Effector memory CD8-positive, alpha-beta T cell (primary cell): ENCODE measurements at places on chromosomes 16 and 17.

- no peak for DNase-seq
Observed at GRCh38 chr16:84190731-84191388, at the start of gene ADAD2. ADAD2 (plus strand) TSS chr16:84191157; CDS start chr16:84191231, 74 bp downstream.

DNA sequence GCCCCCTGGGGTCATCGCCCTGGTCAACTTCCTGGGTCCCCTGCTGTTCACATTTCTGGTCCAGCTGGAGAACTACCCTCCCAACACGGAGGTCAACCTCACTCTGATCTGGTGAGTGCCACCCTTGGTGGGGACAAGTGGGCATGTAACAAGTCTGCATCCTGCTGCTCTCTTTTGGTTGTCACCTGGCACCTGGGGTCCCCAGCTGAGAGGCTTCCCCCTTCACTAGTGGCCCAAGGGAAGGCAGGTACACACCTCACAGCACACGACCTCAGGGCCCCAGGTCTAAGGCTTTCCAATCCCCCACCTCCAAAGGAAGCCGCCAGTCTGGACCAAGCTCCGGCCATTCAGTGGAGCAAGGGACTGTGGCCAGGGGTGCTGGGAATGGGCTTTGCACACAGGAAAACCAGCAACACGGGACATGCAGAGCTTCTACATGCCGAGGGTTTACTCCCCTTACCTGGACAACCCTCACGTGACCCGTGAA lies 4.4 kb downstream of the TMC8 start:
- no peak for DNase-seq

DNA sequence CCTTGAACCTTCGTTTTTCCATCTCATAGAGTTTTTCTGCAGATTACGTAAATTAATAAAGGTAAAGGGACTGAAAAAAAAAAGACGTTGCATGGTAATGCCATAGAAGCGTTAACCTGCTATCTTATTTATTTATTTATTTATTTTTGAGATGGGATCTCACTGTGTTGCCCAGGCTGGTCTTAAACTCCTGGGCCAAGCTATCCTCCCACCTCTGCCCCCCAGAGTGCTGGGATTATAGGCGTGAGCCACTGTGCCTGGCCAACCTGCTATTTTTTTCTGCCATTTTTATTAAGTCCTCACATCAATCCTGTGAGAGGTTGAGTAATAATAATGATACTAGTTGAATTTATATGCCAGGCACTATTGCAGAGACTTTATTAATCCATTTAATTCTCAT lies 7.9 kb downstream of the MSI2 start:
- no peak for DNase-seq

DNA sequence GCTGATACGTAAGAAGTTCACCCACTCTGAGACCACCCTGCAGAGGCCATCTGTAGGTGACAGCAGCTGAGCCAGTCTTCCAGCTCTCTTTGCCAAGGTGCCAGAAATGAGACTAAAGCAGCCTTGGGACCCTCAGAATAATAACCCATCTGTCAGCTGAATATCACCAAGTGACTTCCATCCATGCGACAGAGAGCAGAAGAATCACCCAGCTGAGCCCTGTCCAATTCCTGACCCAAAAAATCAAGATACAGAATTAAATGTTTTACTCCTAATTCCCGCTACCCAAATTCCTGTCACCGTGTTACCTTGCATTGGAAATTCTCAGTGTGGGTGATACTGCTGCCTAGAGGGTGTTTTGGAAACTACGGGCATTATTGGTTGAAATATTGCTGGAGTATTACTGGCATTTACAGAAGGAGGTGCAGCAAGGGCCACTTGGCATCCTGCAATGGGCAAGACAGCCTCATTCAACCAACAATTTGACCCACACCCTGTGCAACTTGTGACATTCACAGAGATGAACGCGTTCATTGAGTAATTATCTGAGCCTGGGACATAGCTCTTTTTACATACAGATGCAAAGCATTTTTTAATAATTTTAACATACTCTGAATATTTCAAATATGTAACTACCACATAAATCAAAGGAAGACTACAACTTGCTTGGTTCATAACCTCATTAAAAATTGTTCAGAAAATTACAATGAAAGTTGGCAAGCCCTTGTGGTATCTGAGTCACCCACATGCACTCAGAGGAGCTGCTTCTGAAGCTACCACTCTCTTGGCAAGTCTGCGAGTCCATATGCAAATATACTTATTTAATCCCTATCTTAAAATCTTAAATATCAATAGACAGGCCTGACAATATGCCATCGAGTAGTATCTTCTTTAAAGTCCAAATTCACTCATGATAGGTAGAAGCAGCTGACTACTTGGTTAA lies 126.6 kb downstream of the C16orf95 start:
- no peak for DNase-seq

DNA sequence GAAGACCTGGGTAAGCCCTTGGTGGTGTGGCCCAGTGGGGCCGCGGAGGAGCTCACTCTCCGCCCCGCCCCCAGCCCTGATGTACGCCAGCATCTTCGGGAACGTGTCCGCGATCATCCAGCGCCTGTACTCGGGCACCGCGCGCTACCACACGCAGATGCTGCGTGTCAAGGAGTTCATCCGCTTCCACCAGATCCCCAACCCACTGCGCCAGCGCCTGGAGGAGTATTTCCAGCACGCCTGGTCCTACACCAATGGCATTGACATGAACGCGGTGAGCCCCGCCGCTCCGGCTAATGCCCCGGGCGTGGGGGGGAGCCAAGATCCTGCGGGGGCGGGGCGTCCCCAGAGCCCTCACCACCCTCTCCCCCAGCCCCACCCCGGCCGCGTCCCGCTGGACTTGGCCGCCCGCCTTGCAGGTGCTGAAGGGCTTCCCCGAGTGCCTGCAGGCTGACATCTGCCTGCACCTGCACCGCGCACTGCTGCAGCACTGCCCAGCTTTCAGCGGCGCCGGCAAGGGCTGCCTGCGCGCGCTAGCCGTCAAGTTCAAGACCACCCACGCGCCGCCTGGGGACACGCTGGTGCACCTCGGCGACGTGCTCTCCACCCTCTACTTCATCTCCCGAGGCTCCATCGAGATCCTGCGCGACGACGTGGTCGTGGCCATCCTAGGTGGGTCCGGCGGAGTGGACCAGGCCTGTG lies 12.1 kb upstream of the DCAF7 start:
- DNase-seq = no peak

GRCh38 chr17:17557796-17558195 lies 33.7 kb downstream of the PEMT start:
- DNase-seq = no peak

GRCh38 chr16:46568472-46569230 lies 52.5 kb downstream of the SHCBP1 start:
- DNase-seq = no peak

DNA sequence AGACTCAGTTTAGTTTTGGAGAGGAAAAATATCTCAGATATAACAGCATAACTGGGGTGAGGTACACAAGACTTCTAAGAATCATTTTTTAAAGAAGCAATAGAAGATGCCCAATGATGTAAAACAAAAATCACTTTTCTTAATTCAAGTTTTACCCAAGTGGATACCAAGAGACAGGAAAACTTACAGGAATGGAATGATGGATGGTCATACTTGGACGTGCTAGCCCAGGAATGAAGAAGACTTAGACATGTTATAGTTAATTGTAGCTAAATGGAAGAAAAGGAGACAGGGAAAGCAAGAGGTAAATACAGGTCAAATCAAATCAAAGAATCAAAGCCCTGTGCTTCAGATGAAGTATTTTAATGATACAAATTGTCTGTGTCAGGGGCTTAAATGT lies 312.7 kb upstream of the KCNJ16 start:
- DNase-seq = no peak

- no peak for DNase-seq
Observed at GRCh38 chr16:1525871-1526607, 7.4 kb upstream of the TMEM204 start.

DNA sequence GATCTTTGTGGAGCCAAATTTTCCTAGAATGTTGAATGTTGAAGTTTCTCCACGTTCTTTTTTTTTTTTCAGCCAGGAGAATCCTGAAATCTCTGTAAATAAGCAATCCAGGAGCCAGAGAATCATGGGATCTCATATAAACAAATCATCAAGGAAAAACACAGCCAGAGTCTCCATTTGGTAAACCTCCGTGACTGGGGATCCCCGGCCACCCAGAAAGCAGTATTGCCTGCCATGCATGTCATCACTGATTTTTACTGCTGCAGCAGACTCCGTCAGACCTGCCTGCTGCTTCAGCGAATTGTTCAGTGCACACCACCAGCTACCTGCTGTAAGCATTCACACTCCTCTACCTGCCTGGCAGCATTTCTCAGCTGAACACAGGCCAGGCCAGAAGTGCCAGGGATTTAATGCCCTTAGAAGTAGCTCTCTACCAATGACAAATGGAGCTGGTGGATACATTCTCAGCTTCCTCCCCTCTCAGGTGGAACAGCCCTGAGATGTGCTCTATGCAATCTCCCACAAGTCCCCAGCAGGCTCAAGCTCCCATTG lies 158.6 kb downstream of the CYLD start:
- DNase-seq = no peak

- no peak for DNase-seq
Observed at GRCh38 chr17:34319039-34319483, at the start of gene CCL8. CCL8 (plus strand) TSS chr17:34319435; CDS start chr17:34319502, 67 bp downstream.

GRCh38 chr17:28610376-28610775 lies 3.6 kb downstream of the RSKR start:
- DNase-seq = no peak

GRCh38 chr17:63911657-63912100 lies 621 bp upstream of the CSHL1 start:
- DNase-seq = peak; percentile 64

DNA sequence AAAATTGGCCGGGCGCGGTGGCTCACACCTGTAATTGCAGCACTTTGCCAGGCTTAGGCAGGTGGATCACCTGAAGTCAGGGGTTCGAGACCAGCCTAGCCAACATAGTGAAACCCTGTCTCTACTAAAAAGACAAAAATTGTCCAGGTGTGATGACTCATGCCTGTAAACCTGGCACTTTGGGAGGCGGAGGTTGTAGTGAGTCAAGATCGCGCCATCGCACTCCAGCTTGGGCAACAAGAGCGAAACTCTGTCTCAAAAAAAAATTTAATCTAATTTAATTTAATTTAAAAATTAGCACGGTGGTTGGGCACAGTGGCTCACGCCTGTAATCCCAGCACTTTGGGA lies 1.6 kb upstream of the HBQ1 start:
- no peak for DNase-seq

- DNase-seq = no peak
Observed at GRCh38 chr16:88013091-88013609, 61.9 kb downstream of the BANP start.

GRCh38 chr17:29107084-29107483 lies 64.1 kb downstream of the PIPOX start:
- DNase-seq = no peak

GRCh38 chr16:74747-75334 lies 2.4 kb upstream of the RHBDF1 start:
- no peak for DNase-seq

DNA sequence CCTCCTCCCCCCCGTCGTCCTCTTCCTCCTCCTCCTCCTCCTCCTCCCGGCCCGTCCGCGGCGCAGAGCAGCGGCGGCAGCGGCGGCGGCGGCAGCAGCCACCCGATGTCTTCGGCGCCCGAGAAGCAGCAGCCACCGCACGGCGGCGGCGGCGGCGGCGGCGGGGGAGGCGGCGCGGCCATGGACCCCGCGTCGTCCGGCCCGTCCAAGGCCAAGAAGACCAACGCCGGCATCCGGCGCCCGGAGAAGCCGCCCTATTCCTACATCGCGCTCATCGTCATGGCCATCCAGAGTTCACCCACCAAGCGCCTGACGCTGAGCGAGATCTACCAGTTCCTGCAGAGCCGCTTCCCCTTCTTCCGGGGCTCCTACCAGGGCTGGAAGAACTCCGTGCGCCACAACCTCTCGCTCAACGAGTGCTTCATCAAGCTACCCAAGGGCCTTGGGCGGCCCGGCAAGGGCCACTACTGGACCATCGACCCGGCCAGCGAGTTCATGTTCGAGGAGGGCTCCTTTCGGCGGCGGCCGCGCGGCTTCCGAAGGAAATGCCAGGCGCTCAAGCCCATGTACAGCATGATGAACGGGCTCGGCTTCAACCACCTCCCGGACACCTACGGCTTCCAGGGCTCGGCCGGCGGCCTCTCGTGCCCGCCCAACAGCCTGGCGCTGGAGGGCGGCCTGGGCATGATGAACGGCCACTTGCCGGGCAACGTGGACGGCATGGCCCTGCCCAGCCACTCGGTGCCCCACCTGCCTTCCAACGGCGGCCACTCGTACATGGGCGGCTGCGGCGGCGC lies at the start of gene FOXF1:
Gene FOXF1 (plus strand): TSS at position 63 of the 797 bp plus-strand sequence. CDS start 43 bp downstream, at position 106.
- DNase-seq = no peak

DNA sequence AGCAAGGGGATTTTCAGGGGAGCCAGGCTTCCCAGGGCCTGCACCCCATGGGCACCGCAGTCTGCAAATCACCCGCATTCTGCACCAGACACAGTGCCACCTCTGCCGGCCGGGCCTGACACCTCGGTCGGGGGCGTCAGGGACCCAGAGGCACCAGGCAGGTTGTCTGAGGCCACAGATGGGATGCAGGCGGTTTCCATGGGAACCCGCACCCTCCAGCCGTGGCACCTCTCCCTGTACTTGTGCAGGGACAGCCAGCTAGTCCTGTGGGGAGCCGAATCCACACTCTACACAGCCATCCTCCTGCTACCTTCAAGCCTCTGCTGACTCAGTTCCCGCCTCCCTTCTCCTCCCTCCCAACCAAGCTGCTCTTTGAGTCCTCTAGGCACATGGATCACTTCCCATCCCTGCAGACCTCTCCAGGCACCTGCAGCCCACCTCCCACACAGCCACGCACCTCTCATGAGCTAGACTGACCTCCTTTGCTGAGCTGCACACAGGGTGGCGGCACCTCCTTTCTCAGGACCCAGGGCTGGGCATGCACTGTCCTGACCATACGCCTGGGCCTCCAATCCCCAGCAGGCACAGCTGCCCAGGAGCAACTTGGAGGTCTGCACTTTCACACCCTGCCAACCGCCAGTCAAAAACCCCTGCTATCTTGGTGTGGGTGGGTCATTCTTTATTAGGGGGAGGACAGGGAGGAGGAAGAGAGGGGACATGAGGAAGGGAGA lies 119.5 kb downstream of the C16orf78 start:
- no peak for DNase-seq

GRCh38 chr17:81128774-81129173 lies 36.5 kb upstream of the PVALEF start:
- DNase-seq = no peak
